ENCODE measurements at places on chromosomes 16 and 17. TPM values are rescaled to one million over a fixed set of nuclear protein-coding genes. Genes with fewer than 3 reads are reported as not detected.

DNA sequence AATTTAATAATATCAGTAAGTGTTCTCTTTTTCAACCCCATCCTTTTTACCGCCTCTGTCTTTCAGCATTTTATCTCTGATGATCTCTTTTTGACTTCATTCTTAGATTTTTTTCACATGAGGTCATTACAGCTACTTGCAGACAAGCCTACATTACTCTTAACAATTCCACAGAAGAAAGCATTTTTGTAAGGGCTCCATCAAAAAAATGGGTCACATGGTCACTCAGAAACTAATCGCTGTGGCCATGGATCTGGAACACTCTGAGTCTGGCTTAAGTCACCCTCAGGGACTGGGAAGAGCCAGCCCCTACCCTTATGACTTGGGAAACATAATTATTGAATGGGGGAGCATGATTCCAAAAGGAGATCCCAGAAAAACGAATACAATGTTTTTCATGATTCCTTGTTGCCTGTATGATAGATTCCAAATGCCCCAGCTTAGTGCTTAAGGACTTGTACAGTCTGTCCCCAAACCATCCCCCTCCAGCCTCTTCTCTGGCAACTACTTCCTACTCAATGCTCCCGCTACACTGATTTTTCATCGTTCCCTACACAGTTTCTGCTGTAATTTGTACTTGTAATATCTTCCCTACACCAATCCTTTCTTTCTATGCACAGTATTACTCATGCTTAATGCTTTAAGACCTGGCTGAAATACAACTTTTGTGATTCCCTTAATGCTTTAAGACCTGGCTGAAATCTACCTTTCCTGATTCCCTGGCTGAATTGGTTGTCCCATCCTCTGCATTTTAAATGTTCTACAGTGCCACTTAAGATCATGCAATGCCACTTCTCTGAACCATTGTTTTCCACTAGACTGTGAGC is 457.8 kb downstream of the HS3ST4 start:
- no peak for DNase-seq

DNA sequence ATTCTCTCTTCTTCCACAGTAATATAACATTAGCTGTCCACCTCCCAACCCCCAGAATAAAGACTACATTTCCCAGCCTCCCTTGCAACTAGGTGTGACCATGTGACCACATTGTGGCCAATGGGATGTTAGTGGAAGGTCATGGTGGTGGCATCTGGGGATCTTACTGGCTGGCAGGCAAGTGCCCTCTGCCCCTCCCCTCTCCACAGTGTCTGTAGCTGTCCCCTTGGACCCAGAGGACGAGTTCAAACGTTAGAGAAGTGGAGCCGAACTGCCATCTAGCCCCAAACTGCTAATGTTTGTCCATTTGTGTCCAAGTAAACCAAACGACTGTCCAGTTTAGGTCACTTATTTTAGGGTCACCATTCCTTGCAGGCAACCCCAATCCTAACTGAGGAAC is 26.6 kb upstream of the KCNG4 start:
- DNase-seq: peak; percentile 93

- no peak for DNase-seq
Measured at GRCh38 chr16:54586474-54587175, 300.0 kb upstream of the IRX3 start.

DNA sequence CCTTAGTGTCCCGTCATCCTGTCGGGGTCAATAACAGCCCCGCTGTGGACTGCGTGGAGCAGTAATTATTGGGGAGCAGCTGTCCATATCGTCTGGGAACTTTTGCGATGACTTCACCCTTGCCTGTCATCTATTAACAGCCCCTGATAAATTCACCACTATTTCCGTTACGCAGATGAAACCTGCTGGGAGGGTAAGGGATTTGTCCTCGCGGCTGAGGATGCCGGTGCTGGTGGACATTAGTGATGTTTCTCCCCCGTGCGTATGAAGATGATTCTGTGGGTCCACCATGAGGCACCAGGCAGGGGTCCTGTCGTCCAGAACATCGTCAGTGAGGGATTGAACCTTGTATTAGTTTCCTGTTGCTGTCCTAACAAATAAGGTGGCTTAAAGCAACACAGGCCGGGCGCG is 1.0 kb downstream of the FLYWCH2 start:
- DNase-seq: no peak

- DNase-seq: no peak
Measured at GRCh38 chr16:23534868-23535860, 22.0 kb downstream of the EARS2 start.

GRCh38 chr17:15957206-15957605 is 12.3 kb downstream of the ADORA2B start:
- DNase-seq: no peak

- DNase-seq: peak; percentile 32
Measured at GRCh38 chr16:69563605-69564580, 1.9 kb upstream of the NFAT5 start.

DNA sequence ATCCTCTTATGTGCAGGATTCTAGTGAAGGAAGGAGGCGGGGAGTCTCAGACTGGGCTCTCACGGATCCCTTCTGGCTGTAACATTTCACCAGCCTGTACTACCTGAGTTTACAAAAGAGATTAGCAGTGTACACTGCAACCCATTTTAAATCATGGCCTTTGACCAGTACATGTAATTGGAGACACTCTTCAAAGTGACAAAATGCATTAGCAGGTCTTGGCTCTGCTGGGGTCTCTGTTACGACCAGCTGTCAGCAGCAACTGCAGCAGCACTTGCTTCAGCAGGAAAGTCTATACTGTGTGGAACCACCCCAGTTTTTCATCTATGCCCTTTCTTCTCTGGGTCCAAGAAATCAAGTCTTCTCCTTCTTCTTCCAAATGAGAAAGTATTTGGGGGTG is 322.8 kb upstream of the ASIC2 start:
- no peak for DNase-seq

DNA sequence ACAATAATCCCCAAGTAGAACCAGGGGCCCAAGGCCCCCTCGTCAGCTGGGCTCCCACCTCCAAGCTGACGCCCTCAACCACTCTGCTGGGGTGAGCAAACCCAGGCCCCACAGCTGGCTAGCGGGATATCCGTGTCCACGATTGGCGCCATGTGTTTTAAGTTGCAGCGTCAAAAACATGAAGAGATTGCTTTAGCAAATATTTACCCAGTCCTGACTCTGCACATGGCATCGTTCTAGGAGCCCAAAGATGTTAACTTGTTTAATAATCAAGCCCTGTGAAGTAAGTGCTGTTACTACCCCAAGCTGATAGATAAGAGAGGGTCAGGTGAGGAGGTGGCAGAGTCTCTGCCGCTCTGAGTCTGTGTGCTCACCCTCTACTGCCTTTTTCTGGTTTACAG is 344 bp upstream of the SEPTIN12 start:
- no peak for DNase-seq

GRCh38 chr17:17935321-17936271 is 36.6 kb downstream of the TOM1L2 start:
- DNase-seq: no peak

DNA sequence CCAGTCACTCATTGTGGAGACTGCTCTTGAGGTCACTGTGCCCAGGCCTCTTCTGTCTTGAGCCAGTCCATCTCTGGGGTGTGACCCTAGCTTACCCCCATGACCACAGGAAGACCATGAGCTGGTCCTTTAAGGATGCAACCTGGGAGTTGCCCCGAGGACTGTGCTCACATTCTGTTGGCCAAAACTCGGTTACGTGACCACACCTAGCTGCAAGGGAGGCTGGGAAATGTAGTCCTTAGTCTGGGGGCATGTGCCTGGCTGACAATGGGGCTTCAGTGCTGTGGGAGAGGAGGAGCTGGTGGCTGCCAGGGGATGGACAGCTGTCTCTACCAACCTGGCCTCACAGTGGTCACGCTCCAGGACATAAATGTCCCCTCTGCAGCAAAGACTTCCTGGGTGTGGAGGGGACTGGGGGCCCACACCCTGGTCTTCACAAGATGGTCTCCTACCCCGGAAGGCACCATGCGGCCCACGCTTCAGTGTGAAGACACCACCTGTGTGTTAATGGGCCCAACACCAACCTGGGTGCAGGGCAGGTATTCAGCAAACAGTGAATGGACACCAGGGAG is 55.4 kb downstream of the JPH3 start:
- DNase-seq: peak; percentile 85

GRCh38 chr16:65042438-65043365 is 79.2 kb downstream of the CDH11 start:
- DNase-seq: no peak

DNA sequence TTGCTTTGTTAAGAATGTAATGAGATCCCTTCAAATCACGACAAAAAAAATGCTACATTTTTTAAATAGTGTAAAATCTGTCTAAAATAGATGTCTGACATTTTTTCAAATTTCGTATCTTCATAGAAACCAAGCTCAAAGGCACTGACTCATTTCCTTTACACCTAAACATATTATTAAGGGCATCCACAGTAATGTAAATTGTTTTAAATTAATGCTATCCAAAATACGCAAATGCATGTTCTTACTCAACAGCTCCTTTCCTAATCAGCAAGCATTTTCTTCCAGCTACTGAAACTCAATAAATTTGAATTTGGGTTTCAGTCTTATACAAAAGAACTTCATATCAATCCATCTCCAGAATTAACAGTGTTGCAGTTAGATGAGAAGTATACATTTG is 4.3 kb downstream of the C16orf87 start:
- DNase-seq: no peak

DNA sequence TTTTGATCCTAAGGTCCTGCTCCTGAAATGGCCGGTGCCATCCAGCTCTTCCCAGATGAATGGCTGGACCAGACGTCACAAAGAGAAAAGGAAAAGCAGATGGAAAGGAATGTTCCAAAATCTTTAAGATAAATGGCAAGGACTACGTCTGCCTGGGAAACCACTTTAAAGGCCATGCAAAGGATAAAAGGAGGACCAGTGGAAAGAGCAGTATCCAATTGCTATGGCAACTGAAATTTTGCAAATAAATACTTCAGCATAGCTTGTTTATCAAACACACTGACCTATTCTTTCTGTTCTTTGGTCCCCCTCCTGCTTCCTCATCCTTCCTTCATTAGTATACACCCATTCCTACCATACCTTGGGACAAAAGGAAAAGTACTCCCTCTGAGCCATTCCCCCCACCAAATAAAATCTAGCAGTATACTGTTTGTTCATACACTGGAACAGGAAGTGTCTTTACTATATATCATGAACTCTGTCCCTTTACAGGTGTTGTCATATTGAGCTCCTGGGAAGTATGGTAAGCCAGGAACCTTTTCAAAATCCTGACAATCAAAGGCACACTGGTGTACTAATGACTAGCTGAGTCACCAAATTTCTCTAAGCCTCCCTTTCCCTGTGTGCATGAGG is 37.2 kb upstream of the NUFIP2 start:
- DNase-seq: no peak

GRCh38 chr17:8468980-8469379 is 33.3 kb downstream of the NDEL1 start:
- DNase-seq: no peak

GRCh38 chr16:13168091-13168572 is 266.7 kb downstream of the SHISA9 start:
- peak; percentile 33 for DNase-seq

- no peak for DNase-seq
Measured at GRCh38 chr17:79204261-79204660, 129.6 kb downstream of the ENGASE start.

DNA sequence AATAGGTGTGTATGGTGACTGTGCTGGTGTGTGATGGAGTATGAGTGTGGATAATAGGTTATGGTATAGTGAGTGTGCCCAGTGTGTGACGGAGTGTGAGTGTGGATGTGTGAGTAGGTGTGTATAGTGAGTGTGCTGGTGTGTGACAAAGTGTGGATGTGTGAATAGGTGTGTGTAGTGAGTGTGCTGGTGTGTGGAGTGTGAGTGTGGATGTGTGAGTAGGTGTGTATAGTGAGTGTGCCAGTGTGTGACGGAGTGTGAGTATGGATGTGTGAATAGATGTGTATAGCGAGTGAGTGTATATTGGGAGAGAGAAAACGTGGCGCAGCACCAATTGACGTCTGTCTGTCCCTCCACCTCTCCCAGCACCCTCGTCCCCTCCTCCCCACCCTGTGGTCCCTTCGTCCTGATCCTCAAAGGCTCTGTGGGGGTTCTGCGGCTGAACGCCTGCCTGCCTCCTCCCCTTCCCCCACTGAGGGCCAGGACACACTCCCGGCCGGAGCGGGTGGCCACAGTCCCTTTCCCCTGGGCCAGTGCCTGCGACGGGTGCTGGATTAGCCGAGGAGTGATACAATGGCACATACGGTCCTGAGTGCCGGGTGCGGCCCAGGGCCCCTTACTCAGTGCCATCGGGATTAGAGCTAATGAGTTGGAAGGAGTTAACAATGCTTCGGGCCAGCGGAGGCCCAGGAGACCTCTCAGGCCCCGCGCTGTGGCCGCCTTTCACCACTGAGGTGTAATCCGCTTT is 160.0 kb downstream of the MRM1 start:
- no peak for DNase-seq

DNA sequence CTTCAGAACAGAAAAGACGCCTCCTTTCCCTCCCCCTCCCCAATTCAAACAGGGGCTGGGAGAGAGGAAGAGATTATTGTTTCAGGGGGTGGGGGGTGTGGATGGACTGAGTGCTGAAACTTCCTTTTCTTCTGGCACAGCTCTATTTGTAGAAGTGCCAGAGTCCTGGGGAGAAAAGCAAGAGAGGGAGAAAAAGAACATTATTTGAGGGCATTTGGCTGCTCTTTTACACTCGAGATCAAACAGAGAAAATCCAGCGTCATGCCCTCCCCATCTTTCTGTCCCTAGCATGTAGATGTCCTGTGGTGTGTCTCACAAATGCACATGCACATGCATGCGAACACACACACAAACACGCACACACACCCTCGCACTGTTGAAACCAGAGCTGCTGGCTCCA is 13.0 kb downstream of the ARL4D start:
- DNase-seq: no peak

DNA sequence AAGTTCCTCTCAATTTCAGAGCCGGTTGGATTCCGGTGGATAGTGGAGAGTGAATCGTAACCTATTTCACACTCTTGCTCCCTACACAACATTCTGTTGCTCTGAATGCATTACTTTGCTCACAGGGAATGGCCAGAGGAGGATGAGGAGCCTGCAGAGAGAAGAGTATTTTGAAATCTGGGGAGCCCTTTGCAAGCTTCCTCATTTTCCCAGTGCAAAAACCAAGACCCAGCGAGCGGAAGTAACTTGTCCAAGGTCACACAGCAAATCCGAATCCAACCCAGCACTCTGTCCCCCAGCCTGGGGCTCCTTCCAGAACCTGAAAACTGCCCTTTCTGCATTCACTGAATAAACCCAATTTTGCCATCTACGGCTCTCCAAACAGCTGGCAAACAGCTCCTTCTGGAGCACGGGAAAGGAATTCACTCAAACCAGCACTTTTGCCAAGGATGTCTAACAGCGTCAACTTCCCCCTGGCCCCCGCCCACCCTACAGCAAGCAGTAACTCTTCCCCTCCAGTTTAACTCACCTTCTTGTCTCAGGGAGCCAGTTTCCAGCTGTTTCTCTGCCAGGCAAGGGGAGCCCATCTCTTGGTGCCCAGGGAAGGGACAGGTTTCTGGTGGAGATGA is 557 bp downstream of the KCNG4 start:
- no peak for DNase-seq

The NUPR1 gene
- total RNA-seq: 64.9 TPM

The PYDC1 gene
- not detected for total RNA-seq

The ALOX15B gene
- total RNA-seq: 0.16 TPM

The HAGHL gene
- total RNA-seq: 17.9 TPM

The NPW gene
- total RNA-seq: not detected

The KCNH6 gene
- not detected for total RNA-seq

The JUP gene
- total RNA-seq: 0.50 TPM

The ITGAL gene
- total RNA-seq: not detected

The HEXIM2 gene
- total RNA-seq: 14.0 TPM

The MMP25 gene
- 0.03 TPM for total RNA-seq

The LRRC46 gene
- not detected for total RNA-seq

The ZG16B gene
- not detected for total RNA-seq

The SLC38A10 gene
- total RNA-seq: 185 TPM

The TOP2A gene
- total RNA-seq: 114 TPM

The CHCT1 gene
- total RNA-seq: not detected
